GF-D8 (cell line): ENCODE measurements at places on chromosomes 5 and 9.

DNA sequence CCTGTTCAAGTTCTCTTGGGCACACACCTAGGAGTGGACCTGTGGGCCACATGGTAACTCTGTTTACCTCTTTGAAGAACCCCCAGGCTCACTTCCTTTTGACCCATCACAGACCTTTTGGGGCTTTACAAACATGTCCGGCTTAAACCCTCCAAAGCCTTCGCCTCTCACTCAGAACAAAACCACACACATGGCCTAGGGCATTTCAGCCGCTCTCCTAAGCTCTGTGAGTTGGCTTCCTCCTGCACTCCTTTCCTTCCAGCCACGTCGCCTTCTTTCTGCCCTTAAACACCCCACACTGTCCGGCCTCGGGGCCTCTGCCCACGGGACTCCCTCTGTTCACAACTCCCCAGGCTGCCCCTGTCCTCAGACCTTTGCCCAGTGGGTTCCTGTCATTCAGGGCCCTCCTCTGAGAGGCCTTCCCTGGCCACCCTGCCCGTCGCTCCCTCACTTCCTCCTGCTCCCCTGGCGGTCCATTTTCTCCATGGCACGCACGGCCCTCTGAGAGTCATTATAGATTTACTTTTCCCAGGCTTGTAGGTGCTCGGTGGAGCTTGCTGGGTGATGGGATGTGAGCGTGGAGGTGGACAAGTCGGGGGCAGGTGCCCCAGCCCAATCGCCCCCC lies 1.9 kb downstream of the DOK3 start:
- DNase-seq, result peak; percentile 21

DNA sequence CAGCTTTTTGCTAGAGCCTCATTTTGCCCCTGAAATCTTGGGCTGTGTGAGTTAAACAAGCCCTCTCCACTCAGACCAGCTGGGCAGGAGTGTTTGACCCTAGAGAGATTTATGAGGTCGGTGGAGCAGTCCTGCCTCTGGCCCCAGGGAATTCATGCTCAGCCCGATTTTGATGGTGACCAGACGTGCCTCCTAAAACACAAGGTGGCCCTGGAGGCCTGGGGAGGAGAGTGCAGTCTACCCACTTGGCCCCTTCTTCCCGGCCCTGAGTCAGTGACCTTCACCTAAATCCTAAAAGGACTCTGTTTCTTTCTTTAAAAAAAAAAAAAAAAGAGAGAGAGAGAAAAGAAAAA lies 86.6 kb upstream of the SAP30L start:
- DNase-seq, result no peak

DNA sequence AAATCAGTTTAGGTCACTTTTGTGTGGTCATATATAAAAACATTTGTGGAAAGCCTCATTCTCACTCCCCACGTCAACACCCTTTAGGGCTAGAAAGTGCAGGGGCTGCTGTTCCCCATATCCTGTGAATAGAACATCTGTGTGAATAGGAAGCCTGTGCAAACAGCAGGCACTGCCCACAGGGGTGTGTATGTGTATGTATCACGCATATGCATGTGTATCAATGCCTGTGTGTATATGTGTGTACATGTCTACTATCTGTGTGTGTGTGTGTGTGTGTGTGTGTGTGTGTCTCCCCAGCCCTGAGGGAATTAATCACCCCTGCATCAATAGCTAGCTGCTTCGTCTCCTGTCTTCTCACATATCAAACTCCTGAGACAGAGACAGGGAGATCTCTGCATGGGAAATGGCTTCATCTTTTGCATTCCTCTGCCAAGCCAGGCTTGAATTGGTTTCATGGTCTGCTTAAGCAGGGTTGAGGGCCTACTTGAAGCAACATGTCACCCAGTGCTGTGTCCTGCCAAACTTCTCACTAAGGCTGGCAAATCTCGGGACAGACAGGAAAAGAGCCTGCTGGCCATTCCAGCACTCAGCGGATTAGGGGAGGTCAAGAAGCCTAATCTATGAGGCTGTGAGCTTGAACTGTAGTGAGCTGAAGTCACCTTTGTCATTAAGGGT lies 265.8 kb downstream of the ADAMTSL1 start:
- no peak for DNase-seq

- no peak for DNase-seq
These were observed 25.5 kb upstream of the SPTLC1 start for GRCh38 chr9:92140754-92141143.

DNA sequence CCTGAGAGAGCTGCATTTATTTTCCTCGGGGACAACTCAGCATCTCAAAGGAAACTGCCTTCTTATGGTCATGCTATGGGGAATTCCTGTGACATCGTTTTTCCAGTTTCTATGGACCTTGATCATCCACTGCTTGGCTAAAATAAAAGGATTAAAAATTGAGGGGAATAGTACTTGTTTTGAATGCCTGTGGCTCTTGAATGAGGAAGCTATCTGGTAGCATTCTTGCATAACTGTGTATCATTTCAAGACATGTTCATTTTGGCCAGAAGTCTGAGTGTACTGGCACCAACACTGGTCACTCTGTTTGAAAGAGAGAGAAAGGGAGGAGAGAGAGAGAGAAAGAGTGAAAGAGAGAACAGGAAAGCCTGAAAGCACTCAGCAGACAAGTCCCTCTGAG lies 116.7 kb downstream of the DOCK2 start:
- no peak for DNase-seq

DNA sequence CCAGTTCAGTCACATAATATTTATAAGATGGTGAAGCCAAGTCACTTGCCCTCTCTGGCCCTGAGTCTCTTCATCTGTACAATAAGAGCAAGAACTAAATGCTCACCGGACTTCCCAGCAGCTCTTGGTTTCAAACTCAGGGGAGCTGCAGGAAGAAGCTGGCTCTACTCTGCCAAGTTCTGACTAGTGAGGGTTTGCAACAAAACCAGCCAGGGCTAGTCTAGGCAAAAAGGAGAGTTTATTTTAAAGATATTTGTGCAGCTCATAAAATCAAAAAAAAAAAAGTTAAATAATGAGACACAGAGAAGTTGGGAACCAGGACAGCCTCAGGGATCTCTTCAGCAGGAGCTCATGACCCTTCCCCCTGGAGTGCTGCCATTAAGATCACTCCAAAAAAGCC lies 107.3 kb downstream of the DOCK2 start:
- DNase-seq, result no peak
